NCI-H2107 (cell line): ENCODE measurements at places on chromosomes 11 and 22.

DNA sequence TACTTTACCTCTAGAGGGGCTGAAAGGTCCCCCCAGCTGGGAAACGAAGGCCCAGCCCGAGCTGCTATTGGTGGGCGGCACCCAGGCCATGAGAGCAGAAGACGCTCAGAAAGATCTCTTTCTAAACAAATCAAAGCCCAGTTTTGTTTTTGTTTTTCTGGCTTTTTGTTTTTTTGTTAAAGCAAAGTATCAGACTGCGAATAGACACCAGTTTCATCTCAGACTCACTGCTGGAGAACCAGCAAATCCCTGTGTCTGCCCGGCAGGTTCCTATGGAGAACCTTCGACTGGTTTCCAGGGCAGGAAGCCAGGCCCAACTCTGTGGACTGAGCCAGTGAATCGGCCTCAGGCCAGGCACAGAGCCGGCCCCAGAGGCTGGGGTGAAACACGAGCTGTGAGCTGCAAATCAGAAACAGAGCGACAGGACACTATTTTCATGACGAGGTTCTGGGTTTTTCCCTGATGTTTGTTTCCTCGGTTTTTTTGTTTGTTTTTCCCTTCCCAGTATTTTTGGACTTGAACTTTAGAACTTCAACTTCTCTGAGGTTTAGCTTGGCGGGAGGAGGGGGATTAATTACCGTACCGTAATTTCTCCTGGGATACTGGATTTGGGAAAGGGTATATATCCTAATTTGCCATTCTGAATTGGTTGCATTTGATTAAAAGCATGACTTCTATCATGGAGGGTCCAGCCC is 16.0 kb upstream of the B4GALNT4 start:
- no peak for DNase-seq

DNA sequence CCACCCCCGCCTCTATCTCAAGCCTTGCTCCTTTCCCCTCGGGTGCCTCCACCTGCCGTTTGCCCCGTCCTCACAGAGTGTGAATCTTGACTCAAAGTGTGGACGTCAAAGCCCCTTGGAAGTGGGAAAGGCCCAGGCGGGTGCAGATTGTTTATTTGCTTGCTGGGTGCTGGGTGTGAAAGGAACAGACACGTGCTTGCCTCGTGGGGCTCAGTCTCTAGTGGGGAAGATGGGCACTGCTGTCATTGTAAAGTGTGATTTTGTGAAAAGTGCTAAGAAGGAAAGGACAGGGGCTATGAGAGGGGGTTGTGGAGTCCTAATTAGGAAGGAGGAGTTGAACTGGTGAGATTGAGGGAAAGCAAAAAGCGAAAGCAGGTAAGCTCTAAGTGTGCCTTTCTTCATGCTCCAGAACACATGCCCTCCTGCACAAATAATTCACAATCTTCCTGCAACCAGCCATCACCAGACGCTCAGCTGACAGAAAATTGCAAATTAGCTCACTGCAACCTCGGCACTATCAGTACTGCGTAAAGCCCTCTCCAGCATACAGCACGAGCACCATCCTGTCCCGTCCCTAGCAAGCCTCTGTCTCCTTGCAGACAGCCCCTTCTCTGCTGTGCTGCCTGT is 9.7 kb upstream of the GCAT start:
- no peak for DNase-seq

DNA sequence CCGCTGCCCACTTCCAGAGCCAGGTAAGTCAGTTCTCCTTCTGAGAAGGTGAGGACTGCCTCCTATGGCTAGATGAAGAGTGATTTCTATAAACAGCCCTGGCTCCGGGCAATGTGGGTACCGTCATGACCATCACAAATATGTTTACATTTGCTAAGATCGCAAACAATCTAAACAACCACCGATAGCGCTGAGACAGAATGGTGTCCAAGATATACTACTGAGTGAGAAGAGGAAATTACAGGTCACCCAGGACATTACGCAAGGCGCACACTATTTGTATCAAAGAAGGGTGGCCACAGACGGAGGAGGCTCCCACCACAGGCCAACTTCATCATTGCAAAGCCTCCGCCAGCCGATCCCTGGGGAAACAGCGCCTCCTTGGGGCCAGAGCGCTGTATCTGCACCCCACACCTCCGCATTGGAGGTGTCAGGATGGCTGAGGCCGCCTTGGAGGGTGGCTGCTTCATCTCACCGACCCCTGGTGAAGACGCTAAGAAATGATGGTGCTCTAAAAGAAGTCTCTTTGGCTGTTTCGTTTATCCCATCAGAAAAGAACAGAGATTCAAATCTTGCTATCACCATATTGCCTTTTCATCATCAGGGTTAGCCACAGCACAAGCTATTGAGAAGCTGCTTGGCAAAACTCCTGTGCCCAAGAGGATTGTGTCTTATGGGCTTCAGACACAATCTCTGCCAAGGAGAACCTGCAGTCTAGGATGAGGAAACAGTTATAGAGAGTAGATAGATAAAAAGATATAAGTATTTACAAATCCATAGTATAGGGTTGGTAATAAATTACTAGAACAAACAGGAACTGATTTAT is 12.3 kb upstream of the ASRGL1 start:
- DNase-seq: no peak

DNA sequence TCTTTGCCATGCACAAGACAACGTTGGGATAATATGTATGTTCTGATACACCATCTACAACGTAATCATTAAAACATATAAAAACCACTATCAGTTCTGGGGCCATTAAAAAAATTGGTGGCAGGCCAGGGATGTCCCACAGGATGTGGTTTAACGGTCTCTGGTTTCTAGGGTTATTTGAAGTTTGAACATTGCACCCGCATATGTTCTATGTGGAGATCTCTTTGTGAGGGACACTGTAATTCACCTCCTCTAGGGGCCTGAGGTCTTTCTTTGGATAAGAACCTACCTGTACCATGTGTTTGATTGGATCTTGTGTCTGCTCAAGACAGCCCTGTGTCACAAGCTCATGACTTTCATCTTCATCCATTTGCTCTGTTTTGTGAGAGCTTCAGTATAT is 73.2 kb downstream of the GGTLC2 start:
- DNase-seq: no peak

GRCh38 chr22:42281706-42282251 is 11.3 kb upstream of the TCF20 start:
- DNase-seq: no peak

DNA sequence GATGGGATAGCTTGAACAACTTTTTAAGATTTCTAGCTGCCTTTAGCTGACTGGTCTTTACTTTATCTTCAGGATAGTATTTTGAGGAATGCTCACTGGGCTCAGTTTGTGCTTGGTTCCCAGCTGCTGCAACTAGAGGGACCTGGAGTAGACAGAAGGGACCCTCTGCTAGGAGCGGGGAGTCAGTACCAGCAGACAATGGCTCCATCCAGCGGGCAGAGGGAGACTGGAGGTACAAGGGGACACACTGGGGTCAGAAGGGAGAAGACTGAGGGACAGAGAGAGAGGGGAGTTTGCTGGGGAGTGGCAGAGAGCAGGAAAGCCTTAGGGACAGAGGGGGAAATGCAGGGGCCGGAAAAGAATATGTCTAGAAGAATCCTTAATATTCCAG is 22.0 kb upstream of the ACER3 start:
- no peak for DNase-seq

GRCh38 chr11:99988471-99988837 is 698.6 kb upstream of the ARHGAP42 start:
- DNase-seq: no peak

- no peak for DNase-seq
Observed at GRCh38 chr11:7670641-7671040, 2.7 kb downstream of the CYB5R2 start.

GRCh38 chr22:22156716-22157347 is 87.8 kb upstream of the VPREB1 start:
- DNase-seq: peak; percentile 54

DNA sequence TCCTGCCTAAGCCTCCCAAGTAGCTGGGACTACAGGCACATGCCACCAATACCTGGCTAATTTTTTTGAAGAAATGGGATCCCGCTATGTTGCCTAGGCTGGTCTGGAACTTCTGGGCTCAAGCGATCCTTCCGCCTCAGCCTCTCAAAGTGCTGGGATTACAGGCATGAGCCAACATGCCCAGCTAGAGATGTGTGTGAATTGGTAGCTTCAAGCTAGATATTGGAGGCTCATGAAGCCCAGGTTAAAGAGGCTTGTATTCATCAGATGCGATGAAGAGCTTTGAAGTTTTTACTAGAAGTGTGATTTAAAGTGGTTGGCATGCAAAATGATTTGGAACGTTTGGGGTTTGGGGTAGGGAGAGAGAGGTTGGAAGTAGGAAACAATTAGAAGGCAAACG is 19.6 kb downstream of the NF2 start:
- no peak for DNase-seq

DNA sequence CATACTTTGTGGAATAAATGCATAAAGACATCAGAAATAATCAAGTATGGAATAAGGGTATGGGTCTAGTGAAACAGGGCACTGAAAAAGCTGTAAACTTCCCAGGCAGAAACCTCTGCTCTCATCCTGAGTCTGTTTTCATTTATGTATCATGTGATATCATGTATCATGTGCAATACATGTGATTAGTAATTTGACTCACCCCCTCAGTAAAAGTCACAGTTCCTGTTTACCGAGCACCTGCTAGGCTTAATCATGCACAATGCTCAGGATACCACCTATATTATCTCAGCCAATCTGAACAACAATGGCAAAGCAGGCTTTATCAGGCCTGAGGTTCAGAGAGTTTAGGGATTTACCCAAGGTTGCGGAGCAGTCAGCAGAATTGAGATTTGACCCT is 250.6 kb upstream of the TENM4 start:
- DNase-seq: no peak

GRCh38 chr11:126172596-126173038 is 38.8 kb downstream of the RPUSD4 start:
- no peak for DNase-seq

DNA sequence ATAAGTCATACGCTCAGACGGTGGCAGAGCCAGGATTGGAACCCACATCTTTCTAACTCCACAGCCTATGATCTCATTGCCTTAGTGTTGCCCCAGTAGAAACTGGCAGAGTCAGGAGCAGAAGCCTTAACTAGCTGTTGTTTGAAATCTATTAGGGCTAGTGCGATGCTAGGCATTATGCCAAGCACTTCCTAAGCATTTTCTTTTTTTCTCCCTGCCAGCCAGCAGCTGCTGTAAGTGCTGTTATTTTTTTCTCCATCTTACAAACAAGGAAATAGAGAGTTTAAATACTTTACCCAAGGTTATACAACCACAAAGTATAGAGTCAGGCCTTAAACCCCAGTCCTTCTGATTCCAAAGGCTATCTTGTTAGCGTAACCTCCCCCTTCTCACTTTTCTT is 161.0 kb upstream of the SORL1-AS1 start:
- peak; percentile 41 for DNase-seq

DNA sequence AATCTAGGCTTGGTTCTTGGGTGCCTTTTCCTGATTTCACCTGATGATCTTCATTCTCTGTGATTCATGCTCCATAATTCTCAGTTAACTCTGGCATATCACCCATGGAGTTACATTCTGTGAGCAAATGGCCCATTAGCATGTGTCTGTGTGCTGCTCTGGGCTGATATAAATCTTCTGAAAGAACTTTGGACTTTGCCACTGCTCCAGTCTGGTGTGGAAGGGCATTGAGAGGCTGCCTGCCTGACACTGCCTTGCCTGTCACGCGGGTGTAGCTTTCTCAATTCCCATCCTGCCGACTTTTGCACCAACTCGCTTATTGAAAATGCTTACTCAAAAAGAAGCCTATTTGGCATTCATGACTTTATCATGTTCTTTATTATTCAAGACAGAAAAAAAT is 42.2 kb downstream of the FAT3 start:
- no peak for DNase-seq

- no peak for DNase-seq
Observed at GRCh38 chr11:71372693-71373657, 75.2 kb downstream of the DHCR7 start.

DNA sequence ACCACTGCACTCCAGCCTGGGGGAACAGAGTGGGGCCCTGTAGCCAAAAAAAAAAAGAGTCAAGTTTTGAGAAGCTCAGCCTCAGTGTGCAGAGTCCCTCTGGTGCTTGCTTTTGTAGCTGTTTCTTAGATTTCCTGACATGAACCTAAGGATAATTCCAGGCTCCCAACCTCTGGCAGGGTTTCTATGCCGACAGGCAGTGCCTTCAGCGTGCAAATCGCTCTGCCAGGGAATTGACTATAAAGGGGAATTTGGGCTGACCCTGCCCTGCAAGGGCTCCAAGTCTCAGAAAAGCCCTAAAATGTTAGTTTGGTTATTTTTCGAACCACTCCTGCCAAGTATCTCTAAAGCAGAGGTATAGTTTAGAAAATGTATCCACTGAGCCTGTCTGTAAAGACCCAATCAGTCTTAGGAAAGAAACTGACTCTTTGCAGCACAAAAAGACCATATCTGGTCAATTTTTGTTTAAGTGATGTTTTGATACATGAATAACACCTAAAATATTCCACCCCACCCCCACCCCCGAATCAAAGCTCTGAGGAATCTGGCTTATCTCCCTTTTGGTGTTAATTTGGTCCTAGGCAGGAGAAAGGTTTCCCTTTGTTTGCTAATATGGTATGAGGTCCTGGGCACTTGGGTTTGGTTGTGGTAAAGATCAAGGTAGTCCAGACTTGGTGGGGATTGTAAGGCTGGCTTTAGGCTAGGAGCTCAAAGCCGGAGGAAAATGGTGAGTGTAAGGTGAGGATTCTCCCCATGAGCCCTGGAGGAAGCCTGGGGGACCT is 49.7 kb downstream of the ANO1 start:
- DNase-seq: no peak

- DNase-seq: no peak
Observed at GRCh38 chr11:85762226-85762625, 48.7 kb downstream of the SYTL2 start.

- DNase-seq: no peak
Observed at GRCh38 chr22:29528144-29528543, 25.4 kb downstream of the THOC5 start.

DNA sequence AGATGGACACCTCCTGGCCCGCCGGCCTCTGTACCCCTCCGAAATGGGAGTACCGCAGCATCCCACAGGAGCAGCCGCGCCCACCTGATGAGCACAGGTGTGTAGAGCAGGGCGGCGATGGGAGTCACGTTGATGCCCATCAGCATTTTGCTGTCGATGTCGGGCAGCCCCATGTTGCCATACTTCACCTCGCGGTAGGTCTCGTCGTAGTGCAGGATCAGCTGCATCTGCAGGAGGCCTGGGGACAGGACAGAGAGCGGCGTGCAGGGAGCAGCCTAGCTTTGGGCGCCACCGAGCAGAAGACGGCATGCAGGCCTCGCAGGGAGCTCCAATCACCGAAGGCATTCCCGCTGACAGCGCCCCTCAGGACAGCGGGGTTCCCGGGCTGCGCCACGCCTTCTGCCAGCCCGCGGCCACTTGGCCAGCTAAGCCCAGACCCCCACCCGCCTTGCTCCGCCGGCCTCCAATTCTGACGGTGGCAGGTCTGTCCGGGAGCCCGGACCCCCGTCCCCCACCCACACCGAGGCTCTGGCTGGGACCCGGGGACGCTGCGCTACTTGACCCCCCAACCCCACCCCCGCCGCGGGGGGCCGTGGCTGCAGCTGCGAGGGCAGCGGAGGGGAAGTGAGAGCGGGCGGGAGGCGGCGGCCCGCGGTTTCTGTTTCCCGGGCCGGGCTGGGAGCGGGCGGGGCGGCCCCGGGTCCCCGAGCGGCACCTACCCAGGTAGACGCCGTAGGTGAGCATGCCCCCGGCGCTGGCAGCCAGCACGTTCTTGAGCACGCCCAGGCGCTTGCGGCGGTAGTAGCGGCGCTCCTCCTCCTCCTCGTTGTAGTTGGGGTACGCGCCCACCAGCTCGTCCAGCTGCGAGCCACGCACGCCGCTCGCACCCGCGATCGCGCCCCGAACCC is 705 bp downstream of the UNC93B1 start:
- no peak for DNase-seq

GRCh38 chr11:33162831-33163230 is 1.6 kb upstream of the CSTF3 start:
- DNase-seq: no peak

- DNase-seq: no peak
Observed at GRCh38 chr22:28711820-28712777, 29.5 kb downstream of the CHEK2 start.
